ENCODE measurements at places on chromosomes 7 and 10.
A peak's percentile ranks its signal among the peaks of the same experiment; 100 is the strongest.

DNA sequence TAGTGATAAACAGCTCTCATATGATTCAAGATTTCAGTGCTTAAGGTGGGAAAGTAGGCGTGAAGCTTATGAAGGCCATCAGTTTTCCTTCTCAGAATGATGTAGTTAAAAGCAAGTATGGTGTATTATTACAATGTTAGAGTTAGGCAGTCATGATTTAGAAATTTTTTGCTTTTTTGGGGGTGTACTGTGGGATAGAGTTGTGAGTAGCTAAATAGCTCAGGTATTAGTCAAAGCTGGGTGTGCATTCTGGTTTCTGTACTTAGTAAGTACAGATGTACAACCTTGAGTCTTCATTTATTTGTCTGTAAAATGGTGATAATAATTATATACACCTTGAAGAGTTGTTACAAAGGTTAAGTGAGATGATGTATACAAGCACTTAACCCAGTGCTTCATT lies 52.2 kb downstream of the R3HCC1L start:
- peak; percentile 38 for DNase-seq

DNA sequence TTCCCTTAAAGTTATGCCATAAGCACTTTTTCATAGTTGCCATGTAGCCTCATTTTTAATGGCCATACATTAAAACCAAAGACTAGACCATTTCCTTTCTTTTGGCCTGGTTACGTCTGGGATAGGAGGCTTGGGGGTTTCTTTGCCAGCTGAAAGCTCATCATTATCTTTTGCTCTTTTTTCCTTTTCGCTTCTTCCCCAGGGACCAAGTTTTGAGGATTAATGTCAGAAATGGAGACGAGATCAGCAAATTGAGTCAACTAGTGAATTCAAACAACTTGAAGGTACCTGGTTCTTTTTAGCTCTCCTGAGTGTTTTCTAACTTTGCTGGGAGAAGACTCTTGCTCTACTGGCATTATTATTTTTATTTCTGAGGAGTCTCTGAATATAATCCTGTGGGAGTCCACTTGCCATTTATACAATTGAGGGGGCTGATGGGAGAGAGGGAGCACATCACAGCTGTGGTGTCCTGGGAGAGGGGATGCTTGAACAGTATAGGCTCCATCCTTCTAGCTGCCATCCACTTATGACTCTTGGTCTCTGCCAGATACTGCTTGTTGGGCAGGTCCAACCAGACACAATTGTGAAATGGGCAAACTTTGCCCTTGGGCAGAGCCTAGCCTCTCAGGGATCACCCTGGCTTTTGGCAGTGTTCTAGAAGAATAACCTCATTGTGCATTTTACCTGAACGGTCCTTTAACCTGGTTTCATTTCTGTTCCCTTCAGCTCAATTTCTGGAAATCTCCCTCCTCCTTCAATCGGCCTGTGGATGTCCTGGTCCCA lies 5.8 kb downstream of the CPA4 start:
- DNase-seq, result no peak

DNA sequence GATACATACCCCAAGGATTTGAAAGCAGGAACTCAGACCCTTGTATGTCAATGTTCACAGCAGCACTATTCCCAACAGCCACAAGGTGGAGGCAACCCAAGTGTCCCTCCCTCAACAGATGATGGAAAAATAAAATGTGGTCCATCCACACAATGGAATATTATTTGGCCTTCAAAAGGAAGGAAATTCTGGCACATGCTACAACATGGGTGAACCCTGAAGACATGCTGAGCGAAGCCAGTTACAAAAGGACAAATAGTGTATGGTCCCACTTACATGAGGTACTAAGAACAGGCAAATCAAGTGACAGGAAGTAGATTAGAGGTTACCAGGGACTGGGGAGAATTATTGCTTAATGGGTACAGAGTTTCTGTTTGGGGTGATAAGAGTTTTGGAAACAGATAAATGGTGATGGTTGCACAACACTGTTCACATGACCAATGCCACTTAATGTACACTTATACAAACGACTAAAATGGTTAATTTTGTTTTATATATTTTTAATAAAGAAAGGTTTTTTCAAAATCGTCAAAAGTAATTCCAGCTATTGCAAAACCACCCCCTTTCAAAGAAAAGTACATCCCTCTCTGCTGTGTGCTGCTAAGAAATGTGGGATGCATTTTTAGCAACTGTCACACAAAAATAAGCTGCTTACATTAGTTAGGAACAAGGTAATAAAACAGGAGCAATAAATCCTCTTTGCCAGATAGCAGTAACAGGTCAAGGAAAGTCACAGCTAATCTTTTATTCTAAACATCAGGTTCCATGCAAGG lies 85.7 kb downstream of the GRB10 start:
- peak; percentile 26 for DNase-seq

- no peak for DNase-seq
Observed at GRCh38 chr7:5406957-5407945, 16.4 kb downstream of the TNRC18 start.

- peak; percentile 96 for DNase-seq
Observed at GRCh38 chr10:46525177-46525823, 31.2 kb downstream of the GPRIN2 start.

DNA sequence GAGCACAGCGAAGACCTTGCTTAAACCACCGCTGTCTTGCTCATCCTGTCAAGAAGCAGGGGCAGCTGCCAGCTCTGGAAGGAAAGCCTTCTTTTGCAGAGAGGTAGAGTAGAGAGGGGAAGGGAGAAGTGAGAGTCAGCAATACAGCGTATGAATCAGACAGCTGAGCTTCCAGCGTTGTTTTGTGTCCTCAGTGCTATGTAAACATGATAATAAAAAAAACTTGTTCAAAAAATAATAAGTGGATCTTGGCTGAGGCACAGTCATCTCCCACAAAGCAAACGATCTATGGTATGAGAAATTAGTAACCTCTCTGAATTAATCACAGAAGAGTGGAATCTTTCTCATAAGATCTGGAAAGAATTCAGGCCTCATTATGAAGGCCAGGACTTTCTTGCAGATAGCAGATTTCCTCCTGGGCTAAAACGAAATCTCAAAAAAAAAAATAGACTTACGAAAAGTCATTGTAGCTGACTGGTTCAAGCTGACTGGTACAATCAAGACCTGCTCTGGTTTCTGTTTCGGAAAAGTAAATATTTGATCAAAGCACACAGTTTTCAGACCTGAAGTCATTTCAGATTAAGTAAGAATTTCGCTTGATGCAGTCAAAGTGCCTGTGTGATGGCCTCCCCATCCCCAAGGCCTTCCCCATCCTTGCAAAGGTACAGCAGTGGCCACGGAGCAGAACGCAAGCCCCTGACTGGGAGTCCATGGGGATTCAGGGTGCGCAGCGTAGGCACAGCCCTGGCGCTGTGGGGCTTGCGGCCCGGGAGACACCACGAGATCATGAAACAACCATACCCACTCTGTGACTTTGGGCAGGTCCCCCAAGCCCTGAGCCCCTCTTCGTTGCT lies 29.4 kb downstream of the CHST15 start:
- DNase-seq, result peak; percentile 45

DNA sequence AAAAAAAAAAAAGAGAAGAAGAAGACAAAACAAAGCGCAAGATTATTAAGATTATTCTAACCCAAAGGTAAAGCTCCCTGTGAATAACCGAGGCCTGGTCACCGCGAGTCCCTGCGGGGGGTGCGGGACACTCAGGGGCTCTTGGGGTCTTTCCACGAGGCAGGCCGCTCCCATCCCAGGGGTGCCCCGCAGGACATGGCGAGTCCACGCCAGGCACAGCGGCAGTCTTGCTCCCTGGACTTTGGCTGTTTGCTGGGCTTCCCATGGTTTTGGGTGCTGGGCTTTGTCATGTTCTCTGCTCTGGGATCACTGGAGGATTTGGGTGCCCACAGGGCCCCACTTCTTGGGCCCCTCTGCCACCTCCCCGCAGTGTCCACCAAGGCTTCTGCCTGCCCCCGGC lies 137.4 kb upstream of the TCERG1L start:
- no peak for DNase-seq

- DNase-seq, result peak; percentile 50
Observed at GRCh38 chr10:51832652-51833383, 133.4 kb upstream of the CSTF2T start.

DNA sequence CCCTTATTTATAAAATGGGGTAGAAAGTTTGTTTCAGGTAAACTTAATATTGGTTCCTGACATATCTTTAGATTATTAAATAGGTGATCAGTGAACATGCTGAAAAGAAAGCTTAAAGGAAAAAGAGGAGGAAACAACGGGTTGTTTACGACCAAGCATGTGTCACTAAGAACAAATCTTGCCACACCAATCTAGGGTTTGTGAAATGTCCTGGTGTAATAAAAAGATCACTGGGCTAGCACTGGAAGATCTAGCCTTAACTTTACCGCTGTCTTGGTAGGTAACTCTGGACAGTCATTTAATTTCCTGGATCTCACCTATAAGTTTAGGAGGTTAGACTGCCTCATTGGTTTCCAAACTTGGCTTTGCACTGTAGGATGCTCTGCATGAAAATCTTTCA lies 19.0 kb downstream of the VPS26A start:
- no peak for DNase-seq

GRCh38 chr10:30806850-30807249 lies 177.3 kb upstream of the LYZL2 start:
- no peak for DNase-seq

GRCh38 chr10:97882142-97883091 lies 32.8 kb downstream of the GOLGA7B start:
- peak; percentile 85 for DNase-seq

- no peak for DNase-seq
Observed at GRCh38 chr10:6516929-6517284, 63.2 kb downstream of the PRKCQ start.

DNA sequence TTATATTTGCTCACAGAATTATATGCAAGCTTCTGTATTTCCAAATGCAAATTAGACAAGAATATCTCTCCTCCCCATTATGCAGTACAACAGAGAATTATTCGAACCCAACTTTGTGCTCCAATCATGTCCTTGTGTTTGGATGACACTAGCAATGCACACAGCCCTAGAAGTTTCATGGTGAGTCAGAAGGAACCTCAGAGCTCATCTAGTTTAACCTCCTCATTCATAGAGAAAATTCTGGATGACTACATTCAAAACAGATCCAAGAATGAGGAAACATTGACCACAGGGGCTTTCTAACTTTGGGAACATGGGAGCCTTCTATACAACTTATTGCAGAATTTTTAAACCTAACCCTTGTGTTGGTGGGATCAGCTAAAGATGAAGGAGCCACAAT lies 12.8 kb upstream of the ARID5B start:
- peak; percentile 67 for DNase-seq

DNA sequence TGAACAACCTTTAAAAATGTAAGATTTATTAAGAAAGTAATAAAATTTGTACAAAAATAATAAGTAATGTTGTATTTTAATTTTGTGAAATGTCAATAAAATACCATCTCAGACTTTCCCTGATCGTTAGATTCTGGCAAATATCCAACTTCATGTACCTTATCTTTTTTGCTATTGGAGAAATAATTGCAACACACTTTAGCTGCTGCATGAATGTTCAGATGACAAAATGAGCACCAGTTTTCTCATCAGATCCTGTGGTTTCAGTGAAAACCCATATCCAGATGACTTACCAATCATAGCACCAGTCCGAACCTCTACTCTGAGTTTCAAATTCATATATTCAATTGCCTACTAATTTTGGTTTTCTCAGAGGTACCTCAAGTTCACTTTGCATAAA lies 69.9 kb downstream of the CASD1 start:
- no peak for DNase-seq

GRCh38 chr7:113122744-113123143 lies 4.4 kb upstream of the SMIM30 start:
- no peak for DNase-seq

DNA sequence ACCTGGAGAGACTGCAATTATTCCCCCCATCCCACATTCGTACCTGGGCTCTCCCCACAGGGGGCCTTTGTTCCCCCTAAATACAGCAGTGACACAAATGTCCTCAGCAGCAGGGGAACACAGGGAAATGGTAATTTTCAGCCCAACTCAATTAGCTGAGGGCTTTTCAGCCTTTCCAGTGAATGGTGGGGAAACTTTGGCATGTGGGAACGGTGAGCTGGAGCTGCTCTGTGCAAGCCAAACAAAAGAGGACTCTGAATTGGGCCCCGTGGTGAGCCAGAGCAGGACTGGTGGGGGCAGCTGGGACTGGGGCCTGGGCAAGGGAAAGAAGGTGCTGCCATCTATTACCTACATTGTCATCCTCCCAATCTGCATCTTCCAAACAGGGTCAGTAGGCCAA lies 51.0 kb downstream of the FBXW4 start:
- DNase-seq, result no peak

DNA sequence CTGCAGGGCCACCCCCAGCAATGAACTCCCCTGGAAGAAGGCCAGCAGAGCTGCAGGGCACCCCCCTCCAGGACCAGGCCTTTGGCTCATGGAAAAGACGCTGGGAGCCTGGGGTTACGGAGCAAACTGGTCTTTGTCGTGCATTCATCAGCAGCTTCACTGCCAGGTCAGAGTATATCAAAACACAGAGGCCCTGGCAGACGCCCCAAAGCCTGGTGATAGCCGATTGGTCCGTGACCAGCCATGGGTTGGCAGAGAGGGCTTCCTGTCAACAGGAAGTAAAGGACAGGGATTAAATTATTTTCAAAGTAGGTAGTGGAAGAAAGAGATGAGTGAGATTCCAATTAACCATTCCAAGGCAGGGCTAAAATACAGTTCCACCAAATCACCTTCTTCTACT lies 9.0 kb downstream of the PRKAG2 start:
- no peak for DNase-seq

DNA sequence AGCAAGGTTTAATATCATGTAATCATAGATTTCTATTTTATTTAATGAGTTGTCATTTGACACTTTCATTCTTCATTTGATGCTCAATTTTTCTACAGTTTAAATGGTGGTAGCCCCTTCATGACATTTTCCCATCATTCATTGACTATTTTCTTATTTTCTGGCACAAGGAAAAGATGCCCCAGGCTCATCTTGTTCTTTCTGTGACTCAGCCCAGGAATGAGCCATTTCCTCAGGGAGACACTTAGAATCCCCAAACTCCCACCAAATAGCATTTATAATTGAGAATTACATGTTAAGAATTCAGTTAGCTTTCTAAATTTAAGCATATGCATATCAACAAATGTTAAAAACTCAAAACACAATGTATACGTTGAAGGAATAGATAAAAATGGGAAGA lies 222.3 kb downstream of the KIF20B start:
- DNase-seq, result peak; percentile 50

GRCh38 chr10:95462740-95463667 lies 98.2 kb downstream of the SORBS1 start:
- DNase-seq, result no peak

DNA sequence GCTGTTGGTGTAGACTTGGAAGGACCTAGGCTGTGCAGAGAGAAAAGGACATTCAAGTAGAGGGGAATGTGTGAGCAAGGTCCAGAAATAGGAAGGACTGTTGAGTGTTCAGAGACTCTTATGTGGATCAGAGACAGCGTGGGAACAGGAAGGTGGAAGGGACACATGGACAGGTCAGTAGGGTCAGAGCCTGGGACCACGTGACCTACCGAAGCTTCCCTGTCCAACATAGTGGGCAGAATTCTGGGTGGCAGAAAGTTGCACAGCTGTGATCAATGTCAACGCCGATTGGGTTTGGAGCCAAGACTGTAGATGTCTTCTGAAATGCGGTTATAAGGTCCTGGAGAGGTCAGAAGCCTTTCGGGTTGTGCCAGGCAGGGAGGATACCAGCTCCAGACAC lies 195.9 kb upstream of the MKI67 start:
- no peak for DNase-seq

- peak; percentile 26 for DNase-seq
Observed at GRCh38 chr7:13627455-13627854, 362.0 kb downstream of the ETV1 start.

Data from ELR (cell line).